ENCODE measurements at places on chromosomes 12 and 14.
A peak's percentile ranks its signal among the peaks of the same experiment; 100 is the strongest.

- peak; percentile 28 for DNase-seq
These were observed 26.4 kb upstream of the ZFP36L1 start for GRCh38 chr14:68819260-68819691.

DNA sequence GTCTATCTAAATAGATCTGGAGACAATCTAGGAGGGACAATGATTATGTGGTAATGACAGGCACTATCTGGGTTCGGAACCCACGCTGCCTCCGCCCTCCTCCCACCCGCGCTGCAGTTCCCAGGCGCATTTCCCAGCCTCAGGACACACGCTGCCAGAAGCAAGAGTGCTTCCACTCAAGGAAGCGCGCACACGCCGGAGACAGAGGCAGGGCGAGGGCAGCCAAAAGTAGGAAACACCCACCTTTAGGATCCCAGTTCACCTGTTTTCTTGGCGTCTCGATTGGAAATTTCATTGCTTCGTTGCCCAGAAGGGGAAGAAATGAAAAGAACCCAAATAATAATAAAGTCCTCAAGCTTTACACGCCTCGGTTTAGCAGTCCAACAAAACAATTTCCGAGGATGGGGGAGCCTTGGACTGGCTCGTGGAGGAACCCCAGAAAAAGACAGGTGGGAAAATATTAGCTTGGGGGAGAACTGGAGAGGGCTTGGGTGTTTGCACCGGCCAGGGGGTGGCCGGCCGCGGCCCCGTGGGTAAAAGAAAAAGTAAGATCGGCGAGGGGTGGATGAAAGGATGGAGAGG is 474 bp downstream of the KCNK10 start:
- DNase-seq, result no peak

- DNase-seq, result no peak
These were observed 8.9 kb downstream of the ISCA2 start for GRCh38 chr14:74502236-74503019.

GRCh38 chr14:51176839-51177238 is 63.2 kb upstream of the TMX1 start:
- no peak for DNase-seq

DNA sequence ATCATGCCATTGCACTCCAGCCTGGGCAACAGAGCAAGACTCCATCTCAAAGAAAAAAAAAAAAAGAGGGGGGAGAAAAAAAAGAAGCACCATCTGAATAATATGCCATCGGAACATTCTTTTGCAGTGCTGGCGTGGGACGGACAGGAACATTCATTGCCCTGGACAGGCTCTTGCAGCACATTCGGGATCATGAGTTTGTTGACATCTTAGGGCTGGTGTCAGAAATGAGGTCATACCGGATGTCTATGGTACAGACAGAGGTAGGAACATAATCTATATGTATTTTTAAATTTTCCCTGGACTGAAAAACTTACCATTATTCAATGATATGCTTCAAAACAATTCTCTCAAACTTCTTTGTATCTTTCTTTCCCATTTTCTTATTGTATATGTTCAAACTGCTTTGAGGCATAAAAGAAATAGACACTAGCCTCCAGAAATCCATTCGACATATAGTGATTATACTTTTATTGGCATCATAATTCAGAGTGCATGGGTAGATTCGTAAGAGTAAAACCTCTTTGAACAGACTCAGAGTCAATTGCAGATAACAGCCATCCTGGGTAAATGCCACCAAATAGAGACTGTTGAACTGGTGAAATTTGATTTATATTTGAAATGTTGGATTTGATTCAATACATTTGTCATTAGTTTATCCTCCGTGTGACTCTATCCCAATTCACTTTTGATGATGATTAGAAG is 199.7 kb downstream of the EPS8 start:
- DNase-seq, result no peak

- no peak for DNase-seq
These were observed 172.3 kb downstream of the NDUFA12 start for GRCh38 chr12:94831081-94831751.

- no peak for DNase-seq
These were observed 109.5 kb upstream of the ARHGAP5 start for GRCh38 chr14:31967669-31967975.

DNA sequence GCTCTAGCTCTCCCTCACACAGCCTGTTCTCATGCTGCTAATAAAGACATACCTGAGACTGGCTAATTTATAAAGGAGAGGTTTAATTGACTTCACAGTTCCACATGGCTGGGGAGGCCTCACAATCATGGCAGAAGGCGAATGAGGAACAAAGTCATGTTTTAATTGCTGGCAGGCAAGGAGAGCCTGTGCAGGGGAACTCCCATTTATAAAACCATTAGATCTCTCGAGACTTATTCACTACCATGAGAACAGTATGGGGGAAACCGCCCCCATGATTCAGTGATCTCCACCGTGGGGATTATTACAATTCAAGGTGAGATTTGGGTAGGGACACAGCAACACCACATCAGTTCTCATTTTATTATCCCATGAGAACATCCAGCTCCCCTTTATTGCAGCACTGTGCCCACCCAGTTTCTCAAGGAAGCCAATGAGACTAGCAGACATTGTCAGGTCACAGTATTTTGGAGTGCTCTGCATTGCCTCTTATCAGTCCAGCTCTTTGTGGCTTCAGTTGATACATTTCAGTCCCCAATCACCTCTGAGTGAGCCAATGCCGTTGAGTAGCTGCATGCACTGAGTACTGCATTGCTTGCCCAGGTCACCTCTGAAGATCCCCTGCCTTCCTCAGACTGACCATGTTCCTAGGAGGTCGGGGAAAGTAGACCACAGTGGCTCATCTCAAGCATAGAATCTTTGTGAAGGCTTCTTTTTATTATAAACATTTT is 131.2 kb downstream of the CRADD start:
- DNase-seq, result no peak

- no peak for DNase-seq
These were observed 47.7 kb downstream of the NCOR2 start for GRCh38 chr12:124519746-124520145.

DNA sequence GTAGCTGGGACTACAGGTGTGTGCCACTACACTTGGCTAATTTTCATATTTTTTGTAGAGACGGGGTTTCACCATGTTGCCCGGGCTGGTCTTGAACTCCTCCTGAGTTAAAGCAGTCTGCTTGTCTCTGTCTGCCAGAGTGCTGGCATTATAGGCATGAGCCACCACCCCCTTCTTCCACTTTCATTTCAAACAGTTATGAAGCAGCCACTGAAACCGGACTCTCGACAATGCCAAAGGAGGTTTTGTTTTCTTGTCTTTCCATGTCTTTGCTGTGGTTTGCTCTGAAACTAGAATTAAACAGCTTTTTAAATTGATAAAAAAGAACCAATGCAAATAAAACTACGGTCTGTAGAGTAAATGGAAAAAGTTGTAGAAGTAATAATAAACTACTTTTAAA is 30.4 kb downstream of the RAP1B start:
- DNase-seq, result no peak

DNA sequence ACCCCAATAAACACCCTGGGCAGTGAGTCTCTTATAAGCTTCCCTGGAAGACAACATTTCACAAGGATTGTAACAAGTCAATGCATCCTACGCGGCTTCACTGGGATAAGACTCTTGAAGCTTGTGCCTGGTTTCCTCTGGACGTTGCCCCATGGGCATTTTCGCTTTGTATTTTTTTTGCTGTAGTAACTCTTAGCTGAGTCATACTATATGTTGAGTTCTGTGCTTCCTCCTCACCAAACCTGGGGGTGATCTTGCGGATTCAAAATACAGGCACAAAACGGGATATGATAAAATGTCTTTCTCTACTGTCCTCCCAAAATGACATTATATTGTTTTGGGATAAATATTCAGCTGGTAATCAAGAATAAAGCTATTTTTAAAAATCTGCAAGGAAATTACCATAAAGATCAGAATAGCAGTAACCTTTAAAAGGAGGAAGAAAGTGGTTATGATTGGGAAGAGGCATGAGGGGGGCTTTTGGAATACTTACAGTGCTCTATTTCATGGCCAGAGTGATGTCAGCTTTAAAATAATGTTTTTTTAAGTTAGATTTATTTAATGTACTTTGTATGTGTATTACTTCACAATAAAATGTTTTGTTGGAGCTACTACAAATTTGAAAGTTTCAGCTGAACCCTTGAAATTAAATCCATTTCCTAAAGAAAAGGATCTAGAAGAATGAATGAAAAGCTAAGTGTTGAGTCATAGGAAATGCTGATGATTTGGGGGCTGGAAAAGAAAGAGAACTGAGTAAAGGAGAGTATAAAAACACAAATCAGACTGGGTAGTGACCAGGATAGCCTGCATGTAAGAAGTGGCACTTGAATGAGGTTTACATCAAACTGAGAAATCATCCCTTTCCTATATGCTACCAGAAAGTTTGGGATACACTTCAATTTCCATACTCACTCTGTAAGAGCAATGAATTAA is 14.7 kb downstream of the BTBD7 start:
- DNase-seq, result no peak

DNA sequence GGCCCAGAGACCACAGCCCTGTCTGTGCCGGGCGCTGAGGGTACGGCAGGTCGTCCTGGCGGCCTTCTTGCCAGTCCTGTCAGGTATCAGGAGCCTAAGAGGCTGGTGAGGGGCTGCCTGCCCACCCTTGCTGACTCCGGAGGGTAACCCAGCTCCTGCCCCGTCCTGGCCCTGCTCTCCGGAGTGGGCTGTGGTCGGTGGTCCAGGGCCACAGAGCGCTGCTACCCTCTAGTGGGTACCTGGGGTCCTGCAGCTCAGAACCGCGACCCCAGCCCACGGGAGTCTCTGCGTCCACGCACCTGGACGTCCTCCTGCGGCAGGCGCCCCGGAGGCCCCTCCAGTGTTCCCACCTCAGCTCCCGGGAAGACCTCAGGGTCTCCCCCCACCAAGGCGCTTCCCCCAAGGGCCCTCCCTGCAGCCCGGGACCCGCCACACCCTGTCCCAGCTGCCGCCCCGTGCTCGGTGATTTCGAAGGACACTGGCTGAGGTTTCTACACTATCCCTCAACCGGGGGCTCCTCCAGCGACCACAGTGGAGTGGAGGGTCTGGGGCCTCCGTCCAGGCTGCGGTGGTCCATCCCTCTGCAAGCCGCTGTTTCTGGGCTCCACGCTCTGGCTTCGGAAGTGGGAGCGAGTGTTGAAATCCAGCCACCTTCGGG is 75.9 kb upstream of the FBRSL1 start:
- DNase-seq, result no peak

GRCh38 chr12:76830436-76830835 is 48.4 kb downstream of the CSRP2 start:
- DNase-seq, result no peak

- DNase-seq, result no peak
These were observed 65.4 kb downstream of the DACT1 start for GRCh38 chr14:58703161-58703506.

DNA sequence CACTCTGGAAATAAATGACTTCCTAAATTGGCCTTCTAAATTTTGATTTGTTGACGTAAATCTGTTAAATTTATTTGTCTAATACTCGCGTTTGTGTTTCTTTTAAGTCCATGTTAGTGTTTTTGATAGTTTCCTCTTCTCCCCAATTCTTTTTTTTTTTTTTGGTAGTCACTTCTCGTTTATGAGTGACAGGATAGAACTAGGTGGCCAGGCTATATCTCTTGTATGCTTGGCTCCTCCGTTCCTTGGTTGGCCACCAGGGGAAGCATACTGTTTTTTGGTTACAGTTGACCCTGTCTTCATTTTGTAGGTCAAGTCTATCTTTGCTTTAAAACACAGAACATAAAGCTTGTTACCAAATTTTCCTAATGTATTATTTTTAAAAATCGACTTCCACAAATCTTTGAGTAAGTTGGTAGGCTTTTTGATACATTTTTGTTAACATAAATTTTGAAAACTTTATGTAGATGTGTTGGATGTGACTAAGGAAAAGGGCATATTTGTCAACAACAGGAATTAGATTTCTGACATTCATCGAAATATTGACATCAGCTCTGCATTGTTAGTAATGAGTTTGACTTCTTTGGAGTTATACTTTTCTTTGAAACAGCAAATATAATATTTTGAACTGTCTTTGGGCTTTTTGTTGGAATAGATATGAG is 2.2 kb downstream of the RCOR1 start:
- peak; percentile 35 for DNase-seq

GRCh38 chr14:59333668-59334067 is 131.5 kb downstream of the GPR135 start:
- DNase-seq, result no peak

GRCh38 chr14:102622262-102622885 is 29.9 kb downstream of the RCOR1 start:
- DNase-seq, result no peak

DNA sequence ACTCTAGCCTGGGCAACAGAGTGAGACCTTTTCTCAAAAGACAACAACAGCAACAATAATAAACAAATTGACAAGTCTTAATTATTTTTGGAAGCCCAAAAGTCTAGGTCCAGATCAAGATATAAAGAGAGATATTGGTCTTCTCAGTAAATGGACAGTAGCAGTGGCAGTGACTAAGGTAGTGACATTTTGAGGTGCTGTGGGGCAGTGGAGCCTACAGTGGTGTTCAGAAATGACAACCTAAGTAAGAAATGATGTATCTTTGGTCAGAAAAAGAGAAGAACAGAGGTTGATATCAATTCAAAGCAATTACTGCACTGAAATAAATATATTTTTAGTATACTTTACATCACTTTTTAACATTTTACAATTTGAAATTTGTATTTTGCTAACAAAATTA is 20.7 kb downstream of the METTL25 start:
- no peak for DNase-seq

GRCh38 chr14:62213516-62213915 is 451.3 kb downstream of the SNAPC1 start:
- no peak for DNase-seq

Measured in effector CD4-positive, alpha-beta T cell (primary cell).